Transverse colon (tissue), 4 donors: ENCODE measurements at places on chromosomes 7 and 10. TPM values are rescaled to one million over a fixed set of nuclear protein-coding genes. Genes with fewer than 3 reads are reported as not detected.

The ZNF365 gene
- total RNA-seq, result not detected

DNA sequence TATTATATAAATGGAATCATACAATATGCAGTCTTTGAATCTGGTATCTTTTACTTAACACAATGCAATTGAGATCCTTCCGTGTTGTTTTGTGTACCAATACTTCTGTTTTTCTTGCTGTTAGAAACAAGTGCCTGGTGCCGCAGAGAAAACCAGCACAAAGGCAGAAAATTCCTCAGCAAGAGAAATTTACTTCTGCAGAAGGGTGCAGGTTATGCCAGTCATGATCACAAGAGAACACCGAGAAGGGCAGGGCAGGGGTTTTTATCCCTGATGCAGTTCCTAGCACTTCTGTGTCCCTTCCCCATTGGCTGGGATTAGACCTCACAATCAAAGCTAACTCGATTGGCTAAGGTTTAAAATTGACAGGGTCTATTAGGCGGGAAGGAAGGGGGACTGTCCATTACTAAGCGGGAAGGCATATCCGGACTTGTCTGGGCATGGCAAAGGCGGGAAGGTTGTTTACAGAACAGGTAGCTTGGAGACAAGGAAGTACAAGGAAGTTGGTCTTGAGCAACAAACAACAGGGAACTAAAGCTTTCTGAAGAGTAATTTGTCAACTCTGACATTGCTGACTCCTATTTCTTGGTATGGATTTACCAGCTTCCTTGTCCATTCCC is 2.4 kb upstream of the ZNF33B start:
- peak; percentile 48 for DNase-seq

The CDC14C gene
- not detected for total RNA-seq

- no peak for DNase-seq
These were observed 273.3 kb downstream of the MDFIC start for GRCh38 chr7:115195208-115195607.

The CAMK2B gene
- total RNA-seq, result 0.27 TPM

- no peak for DNase-seq
These were observed 6.7 kb downstream of the SLC37A3 start for GRCh38 chr7:140391634-140392033.

- no peak for DNase-seq
These were observed 134.3 kb upstream of the VWC2 start for GRCh38 chr7:49639068-49639593.

The ASB10 gene
- total RNA-seq, result not detected

DNA sequence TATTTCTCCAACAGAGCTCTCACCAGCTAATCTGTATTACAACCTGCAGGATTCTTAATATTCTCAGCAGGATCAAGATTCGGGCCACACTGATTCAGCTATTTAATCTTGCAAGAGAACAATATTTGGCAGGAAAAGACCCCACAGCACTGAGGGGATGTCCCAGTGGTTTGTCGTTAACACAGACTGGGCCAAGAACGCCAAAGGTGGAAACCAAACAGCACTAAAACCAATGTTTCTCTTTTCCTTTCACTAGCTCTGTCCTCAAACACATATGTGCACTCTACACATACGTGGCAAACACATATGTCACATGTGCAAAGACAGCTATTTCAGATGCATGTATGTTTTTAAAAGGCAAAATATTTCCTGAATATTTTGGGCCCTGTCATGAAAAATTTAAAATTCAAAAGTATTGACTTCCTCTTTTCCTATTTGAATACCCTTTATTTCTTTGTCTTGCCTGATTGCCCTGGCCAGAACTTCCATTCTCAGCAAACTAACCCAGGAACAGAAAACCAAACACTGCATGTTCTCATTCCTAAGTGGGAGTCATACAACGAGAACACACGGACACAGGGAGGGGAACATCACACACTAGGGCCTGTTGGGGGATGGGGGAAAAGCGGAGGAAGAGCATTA is 51.7 kb upstream of the NEBL start:
- no peak for DNase-seq

DNA sequence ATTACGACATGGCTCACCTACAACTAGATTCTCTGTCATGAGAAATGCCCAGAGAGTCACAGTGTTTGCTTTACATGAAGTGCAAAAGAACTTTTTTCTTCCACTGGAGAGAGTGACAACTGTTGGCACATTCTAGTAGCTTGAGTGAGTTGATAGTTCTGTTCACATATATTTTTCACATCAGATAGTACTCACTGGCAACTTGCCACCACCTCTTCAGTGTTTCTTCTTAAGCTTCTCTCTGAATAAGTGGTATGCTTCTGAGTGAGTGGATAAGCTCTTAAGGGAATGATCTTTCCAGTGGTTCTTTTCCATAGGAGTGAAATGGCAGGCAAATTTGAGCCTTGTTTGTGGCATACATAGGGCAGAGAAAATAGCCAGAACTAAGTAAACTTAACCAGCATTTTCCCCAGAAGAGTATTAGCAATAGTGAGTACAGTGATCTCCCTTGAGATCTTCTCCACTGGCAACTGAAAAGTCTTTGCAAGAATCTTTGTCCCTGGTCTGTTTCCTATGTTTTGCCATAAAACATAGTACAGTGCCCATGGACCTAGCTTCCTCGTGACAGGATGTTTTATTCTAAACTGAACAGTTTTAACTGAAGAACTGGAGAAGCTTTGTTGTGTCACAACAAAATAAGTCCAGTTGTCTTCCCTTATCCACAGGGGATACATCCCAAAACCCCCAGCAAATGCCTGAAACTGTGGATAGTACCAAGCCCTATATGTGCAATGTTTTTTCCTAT is 125.4 kb upstream of the CDK13 start:
- DNase-seq, result no peak

- DNase-seq, result no peak
These were observed 76.9 kb downstream of the PRKCQ start for GRCh38 chr10:6503171-6503570.

DNA sequence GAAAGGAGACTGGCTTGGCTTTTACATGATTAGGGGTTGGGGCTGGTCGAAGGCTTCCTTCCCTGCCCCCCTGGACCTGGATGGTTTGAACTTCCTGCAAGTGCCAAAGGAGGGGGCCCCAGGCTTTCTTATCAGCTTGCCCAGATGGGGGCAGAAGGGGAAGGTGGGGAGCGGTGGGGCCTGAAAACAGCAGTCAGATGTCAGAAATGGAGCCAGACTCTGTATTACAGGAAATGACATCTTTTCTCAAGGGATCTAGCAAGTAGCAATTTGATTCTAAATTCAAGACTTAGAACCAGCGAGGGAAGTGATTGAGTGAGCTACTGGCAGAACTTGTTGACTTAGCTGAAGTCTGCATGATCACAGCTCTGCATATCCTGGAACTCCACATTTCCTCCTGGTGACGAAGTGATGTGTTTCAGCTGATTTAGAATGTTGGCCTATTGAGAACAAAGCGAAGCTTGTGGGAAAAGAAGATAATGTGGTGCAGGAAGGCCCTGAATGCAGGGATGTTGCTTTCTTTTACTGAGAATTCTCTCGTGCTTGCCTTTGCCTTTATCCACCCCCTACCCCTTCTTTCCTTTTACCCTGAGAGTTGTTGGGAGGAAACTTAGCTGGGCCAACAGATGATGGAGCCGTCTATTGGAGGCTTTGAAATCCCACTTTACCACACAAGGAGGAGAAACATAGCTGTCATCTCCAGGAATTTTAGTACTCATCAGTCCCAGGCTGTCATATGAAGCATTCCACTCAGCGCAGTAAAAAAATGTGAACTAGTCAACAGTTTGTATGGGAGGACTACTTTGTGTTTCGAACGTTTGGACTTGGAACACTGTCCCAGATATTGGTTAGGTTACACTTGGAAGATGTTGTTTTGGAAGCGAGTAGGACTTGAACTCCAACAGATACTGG is 43.2 kb downstream of the CCNY start:
- no peak for DNase-seq

The AQP1 gene
- 98.3 TPM for total RNA-seq

DNA sequence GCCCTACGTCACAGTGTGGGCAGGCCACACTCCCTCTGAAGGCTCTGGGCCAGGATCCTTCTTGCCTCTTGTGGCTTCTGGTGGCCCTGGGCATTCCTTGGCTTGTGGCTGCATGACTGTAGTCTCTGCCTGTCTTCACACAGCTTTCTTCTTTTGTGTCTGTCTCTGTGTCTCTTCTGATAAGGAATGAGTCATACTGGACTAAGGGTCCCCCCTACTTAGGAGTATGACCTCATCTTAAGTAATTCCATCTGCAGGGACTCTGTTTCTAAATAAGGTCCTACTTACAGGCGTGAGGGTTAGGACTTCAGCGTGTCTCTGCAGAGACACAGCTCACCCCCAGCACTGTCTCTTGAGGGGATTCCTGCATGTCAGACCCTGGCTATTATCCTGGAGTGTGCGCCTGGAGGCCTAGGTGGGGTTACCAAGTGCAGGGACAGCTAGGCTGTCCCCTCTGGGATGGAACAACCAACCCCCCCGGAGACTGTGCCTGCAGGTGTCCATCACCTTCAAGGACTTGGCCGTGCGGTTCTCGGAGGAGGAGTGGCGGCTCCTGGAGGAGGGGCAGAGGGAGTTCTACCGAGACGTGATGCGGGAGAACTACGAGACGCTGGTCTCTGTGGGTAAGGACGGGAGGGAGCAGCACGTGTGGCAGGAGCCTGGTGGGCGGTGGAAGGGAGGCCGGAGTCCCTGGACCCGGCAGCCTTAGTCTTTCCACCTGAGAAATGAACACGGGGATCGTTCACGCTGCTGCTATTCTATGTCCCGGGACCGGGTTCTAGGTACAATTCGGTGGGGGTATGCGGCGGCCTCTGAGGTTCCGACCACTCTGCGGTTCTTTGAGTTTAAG is 54.1 kb downstream of the ZNF467 start:
- no peak for DNase-seq

DNA sequence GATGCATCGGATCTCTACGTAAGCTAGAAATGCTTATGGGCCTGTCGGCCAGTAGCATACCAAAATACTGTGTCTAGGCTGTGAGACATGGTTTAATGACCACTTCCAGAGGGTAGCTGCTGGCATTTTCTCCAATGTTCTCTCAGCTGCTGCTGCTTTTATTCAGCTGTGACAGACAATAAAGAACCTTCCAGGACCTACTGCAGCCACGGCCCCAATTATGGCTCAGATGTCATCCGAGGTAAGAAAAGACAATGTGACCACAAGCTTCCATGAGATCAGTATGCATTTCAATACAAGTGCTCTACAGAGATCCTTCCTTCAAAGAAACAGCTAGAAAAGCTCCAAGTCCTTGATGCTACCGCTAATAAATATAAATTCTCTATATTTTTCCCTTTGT is 256.2 kb downstream of the SDHAF3 start:
- DNase-seq, result no peak

The OR2A7 gene
- 14.1 TPM for total RNA-seq

- DNase-seq, result no peak
These were observed 320.0 kb downstream of the RPS24 start for GRCh38 chr10:78353636-78354035.

DNA sequence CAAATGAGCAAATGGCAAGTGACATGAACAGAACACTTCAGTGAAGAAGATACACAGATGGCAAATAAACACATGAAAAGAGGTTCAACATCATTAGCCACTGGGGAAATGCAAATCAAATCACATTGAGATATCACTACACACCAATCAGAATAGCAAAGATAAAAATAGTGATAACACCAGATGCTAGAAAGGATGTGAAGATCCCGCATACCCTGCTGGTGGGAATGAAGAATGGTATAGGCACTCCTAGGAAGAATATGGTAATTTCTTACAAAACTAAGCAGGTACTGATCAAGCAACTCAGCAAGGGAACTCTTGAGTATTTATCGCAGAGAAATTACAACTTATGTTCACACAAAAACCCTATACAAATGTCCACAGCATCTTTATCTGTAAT is 11.2 kb downstream of the LAMB4 start:
- no peak for DNase-seq

DNA sequence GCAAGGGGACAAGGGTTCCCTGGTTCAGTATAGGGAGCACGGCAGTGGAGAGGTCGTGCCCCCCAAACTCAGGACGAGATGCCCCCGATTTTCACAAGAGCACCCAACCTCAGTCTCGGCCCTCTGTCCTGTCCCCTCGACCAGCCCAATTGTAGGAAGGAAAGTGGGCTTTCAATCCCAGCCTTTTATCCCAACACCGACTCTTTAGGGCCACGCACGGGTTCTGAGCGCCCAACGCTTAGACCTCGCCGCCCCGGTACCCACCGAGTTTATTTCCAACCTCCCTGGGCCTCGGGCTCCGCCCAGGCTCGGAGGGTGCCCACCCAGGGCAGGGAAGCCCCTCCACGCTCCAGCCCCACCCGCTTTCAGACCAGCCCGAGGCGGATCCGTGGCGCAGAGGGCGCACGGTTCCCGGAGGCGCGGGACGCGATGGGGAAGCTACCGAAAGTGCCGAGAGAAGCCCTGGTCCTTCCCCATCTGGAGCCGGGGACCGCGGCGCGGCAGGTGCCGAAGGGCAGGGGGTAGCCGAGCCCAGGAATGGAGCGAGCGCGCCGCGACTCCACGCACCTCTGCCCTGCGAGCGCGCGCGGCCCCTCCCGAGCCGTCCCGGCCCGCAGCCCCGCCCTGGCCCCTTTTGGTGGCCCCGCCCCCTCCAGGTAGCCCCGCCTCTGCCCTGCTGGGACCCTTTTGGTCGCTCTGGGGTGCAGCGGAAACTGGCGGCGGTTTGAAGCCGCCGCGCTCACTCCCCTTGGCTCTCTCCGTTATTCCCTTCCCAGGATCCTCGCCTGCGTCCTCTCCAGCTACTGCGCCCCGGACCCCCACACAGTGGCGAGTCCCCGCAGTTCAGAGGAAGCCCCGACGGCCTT is 20.4 kb downstream of the GRID2IP start:
- DNase-seq, result peak; percentile 67

The SFTPD gene
- not detected for total RNA-seq

DNA sequence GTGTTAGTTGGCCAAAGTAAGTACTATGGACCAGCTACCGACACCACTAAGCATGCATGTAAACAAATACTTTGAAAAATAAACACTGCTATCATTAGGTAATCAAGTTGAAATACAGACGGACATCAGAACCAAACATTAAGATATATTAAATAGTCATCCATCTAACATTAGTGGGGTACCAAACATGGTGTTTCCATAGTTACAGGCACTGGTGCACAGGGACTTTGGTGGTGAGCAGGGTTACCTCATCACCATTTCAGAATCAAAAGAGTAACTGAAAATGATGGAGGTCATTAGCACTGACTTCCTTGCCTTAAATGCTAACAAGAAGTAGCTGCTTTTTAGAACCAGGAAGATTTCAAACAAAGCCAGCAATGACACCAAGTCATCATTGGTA is 23.9 kb downstream of the EBLN1 start:
- DNase-seq, result no peak

- no peak for DNase-seq
These were observed 20.7 kb upstream of the TECTB start for GRCh38 chr10:112262546-112262945.

- no peak for DNase-seq
These were observed 124.0 kb upstream of the PRSS58 start for GRCh38 chr7:142381727-142382390.
